Gastroesophageal sphincter (tissue), 4 donors: ENCODE measurements at places on chromosomes 1 and 21. TPM values are rescaled to one million over a fixed set of nuclear protein-coding genes. Genes with fewer than 3 reads are reported as not detected.
A peak's percentile ranks its signal among the peaks of the same experiment; 100 is the strongest.

DNA sequence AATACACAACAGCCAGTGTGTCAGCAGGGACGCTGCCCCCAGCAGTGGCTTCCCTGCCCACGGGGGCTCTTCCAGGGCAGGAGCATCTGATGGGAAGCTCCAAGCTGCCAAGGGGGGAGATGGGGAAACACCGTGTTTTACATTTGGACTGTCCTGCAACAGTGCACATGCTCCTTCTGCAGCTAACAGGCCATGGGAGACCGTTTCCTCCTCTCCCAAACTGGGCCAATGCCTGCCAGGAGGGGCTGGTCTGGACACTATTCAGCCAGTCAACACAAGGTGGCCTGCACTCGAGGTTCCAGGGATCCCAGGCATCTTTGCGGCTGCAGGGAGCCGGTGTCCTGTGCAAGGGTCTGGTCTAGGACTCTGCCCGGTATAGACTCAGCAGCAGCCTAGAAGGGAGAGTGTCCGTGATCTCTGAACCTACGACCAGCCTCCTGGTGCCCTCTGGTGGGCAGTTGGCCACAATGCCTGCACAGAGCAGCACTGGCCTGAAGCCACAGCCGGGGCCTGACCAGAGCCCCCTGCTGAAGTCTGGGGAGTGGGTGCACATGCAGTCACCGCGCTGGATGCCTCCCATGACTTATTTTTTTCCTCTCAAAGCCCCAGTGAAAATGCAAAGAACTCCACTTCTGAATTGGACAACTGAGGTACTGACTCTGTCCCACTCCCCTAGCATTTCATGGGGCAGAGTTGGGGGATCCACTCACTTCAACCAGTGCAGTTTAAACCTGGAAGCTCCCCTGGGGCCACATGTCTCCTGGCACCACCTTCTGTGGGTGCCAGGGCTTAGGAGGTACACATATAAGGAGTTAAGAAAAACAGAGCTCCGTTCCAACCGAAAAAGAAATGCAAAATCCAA, 33.3 kb downstream of the RCC2 start:
- ATAC-seq, result peak; percentile 73

DNA sequence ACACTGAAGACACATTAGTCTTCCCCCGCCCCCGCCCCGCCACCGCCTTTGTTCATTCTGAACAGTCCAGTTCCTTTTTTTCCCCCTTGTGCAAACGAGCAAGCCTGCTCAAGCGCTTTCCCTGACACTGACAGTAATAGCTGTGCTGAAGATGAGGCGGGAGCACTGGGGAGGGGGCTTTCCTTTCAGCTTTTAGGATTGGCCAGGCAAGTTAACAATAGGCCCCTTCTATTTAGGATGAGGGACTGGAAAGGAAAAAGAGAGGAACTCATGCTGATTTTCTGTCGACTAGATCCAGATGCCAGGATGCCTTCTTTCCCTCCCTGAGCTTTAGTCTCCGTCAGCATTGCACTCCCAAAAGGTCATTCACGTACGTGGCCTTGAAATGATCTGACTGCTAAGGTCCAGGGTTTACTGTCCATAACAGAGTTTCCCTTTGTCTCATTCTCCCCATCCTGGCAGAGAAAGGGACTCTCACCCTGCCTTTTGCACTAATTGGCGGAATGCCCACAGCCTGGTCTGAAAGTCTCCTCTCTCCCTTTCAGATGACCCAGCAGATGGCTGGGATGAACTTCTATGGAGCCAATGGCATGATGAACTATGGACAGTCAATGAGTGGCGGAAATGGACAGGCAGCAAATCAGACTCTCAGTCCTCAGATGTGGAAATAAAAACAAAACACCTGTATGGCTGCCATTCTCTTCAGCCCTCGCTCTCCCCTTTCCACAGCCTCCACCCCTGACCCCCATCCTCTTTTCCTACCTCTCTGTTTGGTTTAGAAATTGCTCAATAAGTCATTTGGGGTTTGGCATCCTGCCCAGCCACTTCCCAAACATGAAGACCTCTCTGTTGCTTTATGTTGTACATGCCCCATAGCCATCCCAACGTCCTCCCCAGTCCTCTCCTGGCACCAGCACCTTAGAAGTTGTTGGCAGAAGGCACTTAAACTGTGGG, 28.6 kb upstream of the ZFP69B start:
- no peak for ATAC-seq

Gene MYOC
- 1,432 TPM for total RNA-seq

Gene FLG2
- not detected for total RNA-seq

Gene ZNF683
- not detected for total RNA-seq

Gene GPR25
- not detected for total RNA-seq

- no peak for ATAC-seq
Observed at GRCh38 chr1:237146241-237146640, 104.3 kb downstream of the RYR2 start.

Gene MYOM3
- total RNA-seq, result not detected

- ATAC-seq, result no peak
Observed at GRCh38 chr1:193939585-193939984, 753.2 kb upstream of the B3GALT2 start.

Gene NTMT2
- not detected for total RNA-seq

GRCh38 chr1:30774550-30775432, 17.2 kb upstream of the LAPTM5 start:
- peak; percentile 37 for ATAC-seq

GRCh38 chr1:13751458-13751871, 51.5 kb downstream of the PRDM2 start:
- no peak for ATAC-seq

DNA sequence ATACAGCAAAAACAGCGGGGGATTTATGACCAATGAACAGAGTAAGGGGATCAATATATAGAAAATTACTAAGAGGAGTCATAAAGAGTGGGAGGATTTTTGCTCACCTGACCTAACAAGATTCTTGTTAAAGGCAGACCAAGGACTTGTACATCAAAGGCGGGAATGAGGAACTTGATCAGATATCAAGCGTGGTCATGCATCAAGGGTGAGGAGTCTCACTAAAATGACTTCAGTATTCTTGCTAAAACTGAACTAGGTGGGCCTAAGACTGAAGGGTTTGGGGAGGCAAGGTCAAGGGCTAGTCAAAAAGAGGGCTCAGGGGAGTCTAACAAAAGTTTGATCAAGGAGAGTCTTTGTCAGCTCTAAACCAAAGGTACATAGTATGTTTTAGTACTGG, 2.1 kb downstream of the MOV10 start:
- ATAC-seq, result no peak

DNA sequence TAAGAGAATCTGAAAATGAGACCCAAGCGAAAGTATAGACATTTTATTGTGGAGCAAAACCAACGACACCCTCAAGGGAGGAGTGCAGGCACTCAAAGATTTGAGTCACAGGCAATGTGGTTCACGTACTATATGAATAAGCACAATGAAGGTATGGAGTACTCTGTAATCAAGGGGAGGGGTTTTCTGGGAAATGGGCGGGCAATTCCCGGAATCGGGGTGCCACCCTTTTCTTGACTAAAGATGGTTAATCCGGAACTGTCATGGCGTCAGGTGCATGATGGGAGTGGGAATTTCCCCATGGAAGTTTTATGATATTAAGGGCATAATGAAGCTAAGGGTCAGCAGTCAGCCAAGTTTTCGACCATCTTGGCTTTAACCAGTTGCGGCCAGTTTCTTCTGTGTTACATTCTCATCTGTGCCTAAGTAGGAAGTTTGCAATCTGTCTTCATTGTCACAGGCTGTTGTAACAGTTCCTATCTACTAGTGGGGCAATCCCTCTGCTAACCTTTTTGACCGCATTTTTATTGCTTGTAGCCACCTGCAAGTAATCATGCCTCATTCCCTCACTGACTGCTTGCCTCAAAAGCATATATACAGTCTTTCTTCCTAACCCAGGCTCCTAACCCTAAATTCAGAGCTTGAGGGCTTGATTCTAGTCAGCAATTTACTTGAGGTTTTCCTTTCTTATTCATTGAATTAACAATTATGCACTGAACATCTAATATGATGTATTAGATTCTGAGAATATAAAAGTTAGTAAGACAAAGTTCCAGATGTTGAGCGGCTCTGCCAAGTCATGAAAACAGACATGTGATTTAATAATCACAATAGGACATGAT, 775 bp upstream of the AIM2 start:
- ATAC-seq, result no peak

DNA sequence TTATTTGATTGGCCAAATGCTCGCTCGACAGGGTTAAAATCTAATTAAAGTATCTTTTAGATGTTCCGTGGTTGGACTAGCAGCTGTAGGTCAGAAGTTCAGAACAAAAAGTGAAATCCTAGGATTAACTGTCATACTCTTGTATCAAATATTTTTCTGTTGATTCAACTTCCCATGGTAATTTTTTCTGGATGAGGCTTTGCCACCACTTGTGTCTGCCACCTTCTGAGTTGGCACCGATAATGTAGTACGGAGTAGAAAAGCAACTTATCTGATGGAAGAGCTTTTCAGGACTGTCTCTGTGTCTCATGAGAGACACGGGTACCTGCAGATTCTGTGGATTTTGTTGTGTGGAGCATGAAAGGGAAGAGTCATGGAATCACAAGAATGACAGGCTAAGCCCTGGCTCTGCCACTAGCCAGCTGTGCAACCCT, 44.6 kb upstream of the CNN3 start:
- no peak for ATAC-seq

Gene LCE1F
- total RNA-seq, result not detected

DNA sequence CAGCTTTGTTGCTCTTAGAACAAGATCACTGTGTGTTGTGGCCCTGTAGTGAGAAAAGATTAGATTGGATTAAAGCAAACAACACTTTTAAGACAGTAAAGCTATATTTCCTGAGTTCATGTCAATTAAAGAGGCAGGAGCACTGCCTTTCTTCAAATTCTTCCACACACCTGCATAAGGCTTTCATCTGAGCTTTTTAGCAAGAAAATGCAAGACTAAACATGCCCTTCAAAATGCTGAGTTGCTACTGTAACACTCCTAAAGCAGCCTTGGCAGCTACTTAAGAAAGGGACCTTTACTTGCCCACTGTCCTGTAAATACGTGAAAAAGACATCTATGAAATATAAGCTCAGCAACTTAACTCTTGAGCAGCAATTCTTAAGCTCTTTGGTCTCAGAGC, 11.8 kb downstream of the DPH5 start:
- no peak for ATAC-seq

Gene ADAM30
- not detected for total RNA-seq

DNA sequence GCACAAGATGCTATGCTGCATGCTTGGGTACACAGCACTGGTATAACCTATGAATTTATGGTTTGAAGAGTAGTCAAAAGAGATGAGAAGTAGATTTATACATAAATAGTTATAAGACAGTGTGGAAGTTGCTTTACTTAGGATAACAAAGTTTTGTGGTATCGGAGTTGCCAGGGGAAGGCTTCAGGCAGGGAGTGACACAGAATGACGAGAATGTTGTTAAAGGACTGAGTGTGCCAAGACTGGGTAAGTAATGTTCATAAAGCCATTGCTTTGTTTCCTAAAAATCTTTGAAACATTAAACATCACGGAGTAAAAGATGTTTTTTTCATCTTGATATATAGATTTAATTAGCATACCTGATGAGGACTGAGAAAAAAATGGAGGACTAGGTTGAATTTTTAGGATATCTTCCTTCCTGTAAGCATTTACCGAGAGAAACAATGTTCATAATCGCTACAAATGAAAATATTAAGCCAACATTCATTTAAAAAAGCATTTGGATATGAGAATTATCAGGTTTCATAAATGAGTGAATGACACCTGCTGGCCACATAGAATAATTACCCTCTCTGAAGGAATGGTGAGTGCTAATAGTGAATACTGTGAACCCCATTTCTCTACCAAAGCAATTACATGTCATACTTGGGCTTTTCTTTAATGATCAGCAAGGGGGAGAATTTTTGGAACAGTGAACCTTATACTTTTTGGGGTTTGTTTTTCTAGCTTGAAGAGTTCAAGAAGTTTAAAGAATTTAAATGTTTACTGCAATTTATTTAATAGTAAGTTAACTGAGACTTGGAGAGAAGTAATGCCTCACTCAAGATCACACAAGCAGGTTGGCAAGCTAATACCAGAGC, 28.4 kb downstream of the EXTL2 start:
- ATAC-seq, result no peak

Gene NUDT4B
- total RNA-seq, result 55.8 TPM

Gene TCEA3
- 27.5 TPM for total RNA-seq

- no peak for ATAC-seq
Observed at GRCh38 chr1:12697397-12697796, 18.5 kb upstream of the AADACL3 start.

Gene MEX3A
- under 0.01 TPM for total RNA-seq

DNA sequence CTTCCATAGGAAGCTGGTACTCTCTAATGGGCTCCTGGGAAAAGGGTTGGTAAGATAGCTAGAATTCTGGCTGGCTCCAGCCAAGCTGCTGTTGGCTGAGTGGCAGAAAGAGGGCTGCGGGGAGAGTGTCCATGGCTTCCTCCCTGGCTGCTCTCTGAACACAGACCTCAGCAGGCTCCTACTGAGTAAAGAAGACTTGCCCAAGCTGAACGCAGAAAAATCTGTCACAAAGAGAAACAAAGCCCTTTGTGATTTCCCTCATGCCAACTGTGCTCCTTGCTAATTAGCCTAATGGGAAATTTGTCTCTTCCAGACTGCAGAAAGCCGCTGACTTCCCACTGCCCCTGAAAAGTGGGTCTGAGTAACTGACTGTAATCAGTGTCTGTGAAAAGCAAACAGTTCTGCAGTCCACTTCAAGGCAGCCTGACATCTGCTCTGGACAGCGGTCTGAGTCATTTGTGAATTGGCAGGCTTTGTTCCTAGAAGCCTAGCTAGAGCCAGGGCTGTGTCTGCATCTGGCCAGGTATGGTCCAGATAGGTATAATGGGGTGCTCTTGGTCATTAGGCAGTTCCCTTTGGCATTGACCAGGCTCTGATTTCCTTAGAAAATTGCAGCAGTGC, 282.8 kb downstream of the ZNF648 start:
- ATAC-seq, result no peak

- no peak for ATAC-seq
Observed at GRCh38 chr1:62439652-62440371, 3.0 kb downstream of the USP1 start.

Gene HRNR
- total RNA-seq, result not detected

DNA sequence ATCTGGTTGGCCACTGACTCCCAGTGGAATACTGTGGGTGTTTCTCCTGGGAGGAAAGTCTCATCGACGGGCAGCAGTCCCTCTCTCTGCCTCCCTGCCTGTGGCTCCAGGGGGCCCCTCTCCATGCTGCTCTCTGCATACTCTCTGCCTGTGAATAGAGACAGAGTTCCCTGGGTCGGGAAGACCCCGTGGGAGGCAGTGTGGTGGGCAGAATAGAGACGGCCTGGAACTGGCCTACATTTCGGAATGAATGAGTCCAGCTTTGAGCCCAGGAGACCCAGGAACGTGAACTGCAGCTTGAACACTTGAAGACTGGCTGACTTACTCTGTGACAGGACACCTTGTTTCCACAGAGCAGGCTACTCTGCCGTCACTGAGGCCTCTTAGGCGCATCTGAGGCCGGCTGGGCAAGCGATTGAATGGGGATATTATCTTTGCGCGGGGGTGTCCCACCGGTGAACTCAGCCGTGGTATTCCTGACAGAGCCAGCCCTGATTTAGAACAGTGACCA, 64.0 kb downstream of the KIF21B start:
- ATAC-seq, result no peak

Gene EPHX1
- total RNA-seq, result 74.0 TPM

Gene AIRE
- not detected for total RNA-seq

Gene RIPK4
- 2.2 TPM for total RNA-seq
